Stimulated activated CD8-positive, alpha-beta memory T cell treated with anti-CD3 and anti-CD28 coated beads, Interleukin-4, amount 100 ng/mL, for 48 hours (primary cell): ENCODE measurements at places on chromosomes 7 and 10.
A peak's percentile ranks its signal among the peaks of the same experiment; 100 is the strongest.

GRCh38 chr7:2978408-2978807 is 65.3 kb downstream of the CARD11 start:
- peak; percentile 91 for DNase-seq

DNA sequence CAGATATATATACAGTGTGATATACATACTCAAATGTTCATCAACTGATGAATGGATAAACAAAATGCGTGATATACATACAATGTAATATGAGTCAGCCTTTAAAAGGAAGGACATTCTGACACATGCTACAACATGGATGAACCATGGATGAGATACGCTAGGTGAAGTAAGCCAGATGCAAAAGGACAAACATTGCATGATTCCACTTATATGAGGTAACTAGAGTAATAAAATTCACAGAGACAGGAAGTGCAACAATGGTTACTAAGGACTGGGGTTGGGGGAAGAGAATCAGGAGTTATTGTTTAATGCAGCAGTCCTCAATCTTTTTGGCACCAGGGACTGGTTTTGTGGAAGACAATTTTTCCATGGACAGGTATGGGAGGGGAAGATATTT is 47.3 kb upstream of the PIK3AP1 start:
- no peak for DNase-seq

GRCh38 chr10:16565604-16566003 is 43.9 kb upstream of the C1QL3 start:
- DNase-seq = no peak

DNA sequence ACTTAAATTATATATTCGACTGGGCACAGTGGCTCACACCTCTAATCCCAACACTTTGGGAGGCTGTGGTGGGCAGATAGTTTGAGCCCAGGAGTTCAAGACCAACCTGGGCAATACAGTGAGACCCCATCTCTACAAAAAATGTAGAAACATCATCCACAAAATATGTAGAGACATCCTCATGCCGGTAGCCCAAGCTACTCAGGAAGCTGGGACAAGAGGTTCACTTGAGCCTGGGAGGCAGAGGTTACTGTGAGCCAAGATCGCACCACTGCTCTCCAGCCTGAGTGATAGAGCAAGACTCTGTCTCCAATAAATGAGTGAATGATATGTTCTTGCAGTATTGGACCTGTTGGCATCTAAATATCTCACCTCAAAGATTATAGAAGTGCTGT is 22.6 kb upstream of the TNS3 start:
- no peak for DNase-seq

GRCh38 chr10:98169379-98169778 is 34.9 kb downstream of the R3HCC1L start:
- DNase-seq = no peak

DNA sequence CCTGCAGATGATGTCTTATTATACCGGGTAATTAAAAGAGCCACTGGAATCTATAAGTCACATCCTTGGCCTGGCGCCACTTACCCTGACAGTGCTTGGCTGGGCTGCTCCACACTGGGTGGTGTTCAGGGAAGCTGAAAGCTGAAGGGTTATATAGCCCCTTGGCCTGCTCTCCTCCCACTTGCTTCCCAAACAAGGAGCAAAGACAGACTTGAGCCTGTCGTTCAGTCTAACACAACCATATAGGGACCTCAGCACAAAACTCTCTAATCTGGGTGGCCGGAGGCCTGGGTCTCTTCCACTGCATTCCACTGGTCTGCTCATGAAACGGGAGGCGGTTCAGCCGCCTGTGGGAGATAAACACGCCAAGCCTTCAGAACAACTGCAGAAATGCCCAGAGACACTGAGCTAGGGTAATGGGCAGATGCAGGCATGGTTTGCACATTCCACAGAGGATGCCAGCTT is at the start of gene ACTA2:
TSS of gene ACTA2 (minus strand) at position 127 of the 465 bp plus-strand sequence. CDS start 3,843 bp downstream, outside the sequence.
- DNase-seq = no peak

DNA sequence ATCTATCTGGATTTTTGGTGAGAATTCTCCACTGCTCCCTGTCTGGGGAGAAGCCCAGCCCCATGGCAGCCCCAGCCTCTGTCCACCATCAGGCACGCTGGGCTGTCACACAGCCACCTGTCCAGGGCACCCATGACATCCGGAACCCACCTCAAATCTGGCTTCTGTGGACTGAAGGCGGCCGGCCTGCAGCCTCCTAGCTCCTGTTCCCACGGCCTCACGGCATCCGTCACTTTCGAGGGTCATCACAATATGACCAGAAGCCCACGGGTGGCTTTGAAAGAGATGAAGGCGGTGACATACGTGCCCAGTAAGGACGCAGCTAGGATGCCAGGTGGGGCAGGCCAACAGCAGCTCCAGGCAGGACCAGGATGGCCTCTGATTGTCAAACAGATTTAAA is 140.9 kb downstream of the PTPRN2 start:
- DNase-seq = no peak

GRCh38 chr7:82567356-82567755 is 123.8 kb upstream of the CACNA2D1 start:
- no peak for DNase-seq

- no peak for DNase-seq
Observed at GRCh38 chr7:4233146-4233545, 448.9 kb upstream of the FOXK1 start.

DNA sequence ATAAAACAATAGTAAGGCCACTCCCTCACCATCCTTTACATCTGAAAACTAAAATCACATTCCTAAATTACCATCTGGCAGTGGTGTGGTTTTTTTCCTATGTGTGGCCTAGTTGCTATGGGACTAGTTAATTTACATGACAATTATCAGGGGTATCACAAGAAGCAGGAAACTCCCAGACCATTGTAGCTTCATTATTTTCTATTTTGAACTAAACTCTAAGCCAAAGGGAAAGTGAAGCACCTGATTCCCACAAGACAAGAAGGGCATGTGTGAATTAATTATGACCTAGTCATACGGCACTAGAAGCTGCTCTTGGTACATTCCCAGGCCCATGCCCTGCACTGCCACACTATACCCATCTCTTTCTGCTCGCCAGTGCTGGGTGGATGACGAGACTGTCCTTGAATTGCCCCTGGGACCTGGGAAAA is 103.4 kb downstream of the ATXN7L1 start:
- no peak for DNase-seq

DNA sequence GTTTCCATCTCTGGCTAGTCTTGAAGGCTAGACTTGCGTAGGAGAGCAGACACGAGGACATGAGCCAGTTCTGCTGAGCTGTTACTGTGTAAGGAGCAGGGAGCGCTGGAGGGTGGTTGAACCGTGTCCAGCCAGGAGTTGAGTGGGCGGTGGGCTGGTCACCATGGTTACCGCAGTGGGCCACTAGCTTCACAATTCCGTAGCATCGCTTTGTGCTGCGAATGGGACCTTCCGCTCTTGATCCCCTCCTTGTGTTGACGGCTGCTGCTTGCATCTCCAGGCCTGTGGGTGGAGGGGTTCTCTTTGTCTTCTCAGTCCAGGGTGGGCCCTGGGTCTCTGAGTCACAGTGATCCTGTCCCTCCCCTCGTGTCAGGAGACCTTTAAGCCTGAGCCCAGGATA is 49.4 kb upstream of the OCM start:
- no peak for DNase-seq

- peak; percentile 71 for DNase-seq
Observed at GRCh38 chr10:69048103-69048502, 39.8 kb upstream of the SRGN start.

DNA sequence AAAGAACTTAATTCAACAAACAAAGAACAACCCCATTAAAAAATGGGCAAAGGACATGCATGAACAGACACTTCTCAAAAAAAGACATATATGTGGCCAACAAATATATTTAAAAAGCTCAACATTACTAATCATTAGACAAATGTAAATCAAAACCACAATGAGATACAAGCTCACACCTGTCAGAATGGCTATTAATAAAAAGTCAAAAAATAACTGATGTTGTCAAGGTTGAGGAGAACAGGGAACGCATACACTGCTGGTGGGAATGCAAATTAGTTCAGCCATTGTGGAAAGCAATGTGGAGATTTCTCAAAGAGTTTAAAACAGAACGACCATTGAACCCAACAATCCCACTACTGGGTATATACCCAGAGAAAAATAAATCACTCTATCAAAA is 19.1 kb downstream of the ZFAND4 start:
- DNase-seq = no peak

GRCh38 chr10:71716426-71716825 is 3.2 kb downstream of the C10orf105 start:
- DNase-seq = no peak

DNA sequence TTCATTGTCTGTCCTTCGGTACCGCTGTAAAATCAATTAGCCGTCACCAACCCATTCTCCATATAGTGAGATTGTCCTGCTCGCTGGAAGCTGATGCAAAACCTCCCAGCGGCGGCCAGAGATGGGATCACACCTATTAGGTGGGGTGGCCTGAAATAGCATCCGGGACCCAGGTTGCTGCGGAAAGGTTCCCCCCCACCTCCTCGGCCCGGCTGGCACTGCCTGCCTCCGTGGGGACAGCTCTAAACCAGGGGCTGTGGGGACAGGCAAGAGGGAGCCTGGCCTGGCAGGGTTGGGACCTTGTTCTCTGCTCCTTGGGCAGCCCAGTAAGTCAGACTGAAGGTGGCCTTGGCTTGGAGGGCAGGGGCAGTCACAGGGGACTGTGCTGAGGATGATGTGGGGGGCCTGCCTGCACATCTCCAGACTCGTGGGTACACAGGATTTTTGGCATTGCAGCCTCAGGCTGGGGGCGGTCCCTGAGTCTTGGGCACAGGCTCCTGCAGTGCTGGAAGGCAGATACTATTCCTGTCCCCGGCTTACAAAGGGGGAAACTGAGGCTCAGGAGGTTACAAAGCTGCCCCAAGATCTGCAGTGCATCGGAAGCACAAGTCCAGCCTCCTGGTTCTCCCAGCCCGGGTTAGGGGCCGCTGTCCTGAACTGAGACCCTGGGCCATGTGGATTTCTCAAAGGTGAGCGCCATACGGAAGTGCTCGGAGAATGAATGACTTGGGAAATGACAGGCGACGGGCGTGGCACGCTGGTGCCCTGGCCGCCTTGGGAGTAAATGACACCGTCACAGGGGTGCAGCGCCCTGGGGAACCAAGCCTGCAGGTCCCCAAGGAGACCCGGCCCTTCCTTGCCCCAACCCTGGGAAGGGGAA is 65.6 kb downstream of the UNCX start:
- DNase-seq = no peak

DNA sequence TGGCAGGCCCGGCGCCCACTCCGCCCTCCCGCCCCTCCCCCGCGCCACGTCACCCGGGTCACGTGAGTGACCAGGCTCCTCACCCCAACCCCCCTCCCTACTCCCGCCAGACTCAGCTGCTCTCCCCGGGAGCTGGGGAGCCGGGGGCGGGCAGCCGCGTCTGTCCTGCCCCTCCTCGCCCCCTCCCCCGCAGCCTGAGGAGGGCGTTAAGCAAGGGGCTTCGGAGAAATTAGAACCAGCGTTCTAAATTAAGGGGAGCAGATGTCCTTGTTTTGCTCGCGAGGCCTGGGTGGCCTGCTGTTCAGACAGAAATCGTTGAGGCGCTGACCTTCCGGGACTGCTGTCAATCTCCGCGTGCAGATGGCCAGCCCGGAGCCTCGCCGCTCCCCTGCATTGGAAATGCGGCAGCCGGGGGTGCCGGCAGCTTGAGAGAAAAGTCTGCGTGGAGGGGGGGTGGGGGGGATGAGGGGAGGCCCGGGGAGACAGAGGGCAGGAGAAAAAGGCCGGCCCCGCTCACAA is 102.2 kb upstream of the ZNF438 start:
- DNase-seq = peak; percentile 79

- DNase-seq = no peak
Observed at GRCh38 chr10:35768731-35769130, 126.6 kb upstream of the FZD8 start.

DNA sequence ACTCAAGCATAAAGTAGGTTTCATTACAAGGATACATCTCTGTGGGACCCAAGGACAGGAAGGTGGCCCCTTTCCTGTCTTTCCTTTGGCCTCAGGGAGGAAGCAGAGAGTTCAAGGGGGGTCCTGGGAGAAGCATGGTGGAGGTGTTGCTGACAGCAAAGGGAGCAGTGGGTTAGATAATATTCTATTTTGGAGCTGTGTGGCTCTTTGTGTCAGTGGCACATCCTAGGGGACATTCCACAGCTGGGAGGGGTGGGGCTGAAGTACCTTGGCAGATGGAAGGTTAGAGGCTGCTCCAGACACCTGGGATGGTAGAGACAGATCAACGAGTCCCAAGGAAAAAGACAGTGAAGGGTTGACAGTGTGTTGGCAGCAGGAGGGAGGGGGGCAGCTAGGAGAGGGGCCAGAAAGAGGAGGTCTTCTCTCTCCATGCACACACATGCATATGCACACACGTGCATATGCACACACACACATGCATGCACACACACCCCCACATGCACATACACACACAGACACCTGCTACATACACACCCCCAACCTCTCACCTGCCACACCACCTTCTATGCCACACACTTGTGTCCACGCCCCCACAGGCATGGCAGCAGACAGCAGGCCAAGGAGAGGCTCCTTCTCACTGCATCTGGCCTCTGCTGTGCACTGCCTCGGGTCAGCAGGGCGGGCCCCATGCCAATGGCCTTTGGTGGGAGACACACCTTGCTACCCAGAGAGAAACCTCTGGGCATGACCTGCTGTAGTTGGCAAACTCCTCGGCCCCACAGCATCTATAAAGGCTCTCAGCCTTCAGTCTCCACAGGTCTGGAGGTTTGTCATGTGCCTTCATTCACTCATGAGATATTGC is 5.6 kb upstream of the POLD2 start:
- DNase-seq = no peak

GRCh38 chr10:80540136-80540535 is 2.4 kb downstream of the SH2D4B start:
- DNase-seq = no peak

GRCh38 chr10:118028619-118029018 is 18.1 kb downstream of the RAB11FIP2 start:
- no peak for DNase-seq

DNA sequence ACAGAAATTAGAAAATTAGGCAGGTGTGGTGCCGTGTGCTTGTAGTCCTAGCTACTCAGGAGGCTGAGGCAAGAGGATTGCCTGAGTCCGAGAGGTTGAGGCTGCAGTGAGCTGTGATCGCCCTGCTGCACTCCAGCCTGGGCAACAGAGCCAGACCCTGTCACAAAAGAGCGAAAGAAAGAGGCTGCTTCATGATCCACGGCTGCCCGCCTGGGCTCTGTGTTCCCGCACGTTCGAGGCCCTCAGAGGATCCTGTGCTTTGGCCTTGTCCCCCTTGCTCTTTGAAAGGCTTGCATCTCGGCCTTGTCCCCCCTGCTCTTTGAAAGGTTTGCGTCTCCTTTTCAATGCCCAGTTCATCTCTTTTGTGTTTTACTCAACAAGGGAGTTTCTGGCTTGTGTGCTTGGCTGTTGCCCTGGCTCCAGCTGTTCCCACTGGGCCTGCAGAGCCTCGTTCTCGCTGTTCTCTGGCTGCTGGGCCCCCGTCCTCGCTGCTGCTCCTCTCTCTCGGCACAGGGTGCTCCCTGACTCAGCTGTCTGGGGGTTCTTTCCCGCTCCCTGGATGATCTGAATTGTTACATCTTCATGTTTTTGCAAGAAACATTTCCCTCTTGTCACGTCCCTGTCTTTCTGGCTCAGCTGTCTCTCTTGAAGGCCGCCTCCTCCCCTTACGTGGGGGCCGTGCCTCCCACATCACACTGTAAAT is 45.1 kb upstream of the INPP5A start:
- DNase-seq = no peak

- DNase-seq = no peak
Observed at GRCh38 chr7:144048648-144049047, at the start of gene OR2A5. Gene OR2A5 (plus strand): TSS chr7:144048948. CDS start chr7:144050402, 1,454 bp downstream.

GRCh38 chr10:17958049-17958448 is 6.3 kb downstream of the SLC39A12 start:
- DNase-seq = no peak
